Smooth muscle cell of the coronary artery (primary cell): ENCODE measurements at places on chromosomes 16 and 17. TPM values are rescaled to one million over a fixed set of nuclear protein-coding genes. Genes with fewer than 3 reads are reported as not detected.

Gene GPR179
- total RNA-seq: not detected in 2 replicates

Gene TMEM114
- not detected in 2 replicates for total RNA-seq

Gene PRSS33
- total RNA-seq: not detected in 2 replicates

Gene TMEM100
- total RNA-seq: 0.08 and 1.2 TPM in 2 replicates

Gene PAFAH1B1
- 87.1 and 121 TPM in 2 replicates for total RNA-seq

Gene HSD17B2
- total RNA-seq: 0.35 TPM in 1 of 2 replicates, not detected in the other

Gene USP6
- total RNA-seq: not detected in 2 replicates

Gene NOS2
- not detected in 2 replicates for total RNA-seq

Gene CCDC137
- total RNA-seq: 3.3 and 7.1 TPM in 2 replicates

Gene MYH2
- not detected in 2 replicates for total RNA-seq

Gene CEP112
- total RNA-seq: 5.9 and 11.6 TPM in 2 replicates

Gene ABCC6
- total RNA-seq: 0.30 and 0.47 TPM in 2 replicates

Gene MED9
- 6.8 and 7.7 TPM in 2 replicates for total RNA-seq

Gene FAM171A2
- total RNA-seq: 2.5 and 4.0 TPM in 2 replicates

Gene CCL17
- not detected in 2 replicates for total RNA-seq

Gene TMEM204
- total RNA-seq: 19.0 and 45.4 TPM in 2 replicates

Gene AANAT
- not detected in 2 replicates for total RNA-seq

Gene CD300A
- not detected in 2 replicates for total RNA-seq

Gene SOST
- total RNA-seq: 115 TPM in 1 of 2 replicates, not detected in the other

Gene NME4
- 76.3 and 99.0 TPM in 2 replicates for total RNA-seq

Gene CHP2
- total RNA-seq: not detected in 2 replicates

Gene DNASE1L2
- 0.38 and 1.1 TPM in 2 replicates for total RNA-seq

Gene WSCD1
- 0.08 and 0.47 TPM in 2 replicates for total RNA-seq

Gene PRSS36
- 0.45 TPM in 1 of 2 replicates, not detected in the other for total RNA-seq

Gene SLFN14
- not detected in 2 replicates for total RNA-seq

Gene SPDYE4
- not detected in 2 replicates for total RNA-seq

Gene TMED6
- total RNA-seq: not detected in 2 replicates

Gene VAC14
- 13.2 and 19.7 TPM in 2 replicates for total RNA-seq

Gene TTYH2
- total RNA-seq: 1.7 and 6.3 TPM in 2 replicates

Gene TP53TG3D
- 0.12 and 0.15 TPM in 2 replicates for total RNA-seq

Gene CCR7
- not detected in 2 replicates for total RNA-seq

Gene KRTAP2-1
- total RNA-seq: not detected in 2 replicates

Gene GRB7
- total RNA-seq: under 0.01 and 0.60 TPM in 2 replicates

Gene KRTAP1-4
- not detected in 2 replicates for total RNA-seq

Gene CTRB1
- total RNA-seq: not detected in 2 replicates

Gene KRT32
- not detected in 2 replicates for total RNA-seq

Gene PSMD11
- 57.4 and 91.7 TPM in 2 replicates for total RNA-seq

Gene SPNS2
- 0.23 TPM in 1 of 2 replicates, not detected in the other for total RNA-seq

Gene AARSD1
- 30.8 and 33.9 TPM in 2 replicates for total RNA-seq

Gene TPSD1
- not detected in 2 replicates for total RNA-seq

Gene GNAO1
- total RNA-seq: 0.12 TPM in 1 of 2 replicates, not detected in the other

Gene NXN
- total RNA-seq: 2.2 and 5.9 TPM in 2 replicates
